ENCODE measurements at places on chromosomes 5 and 9.
A peak's percentile ranks its signal among the peaks of the same experiment; 100 is the strongest.

- DNase-seq = no peak
Measured at GRCh38 chr5:172722327-172722815, 48.6 kb downstream of the DUSP1 start.

GRCh38 chr5:3596261-3596825 is 711 bp downstream of the IRX1 start:
- no peak for DNase-seq

DNA sequence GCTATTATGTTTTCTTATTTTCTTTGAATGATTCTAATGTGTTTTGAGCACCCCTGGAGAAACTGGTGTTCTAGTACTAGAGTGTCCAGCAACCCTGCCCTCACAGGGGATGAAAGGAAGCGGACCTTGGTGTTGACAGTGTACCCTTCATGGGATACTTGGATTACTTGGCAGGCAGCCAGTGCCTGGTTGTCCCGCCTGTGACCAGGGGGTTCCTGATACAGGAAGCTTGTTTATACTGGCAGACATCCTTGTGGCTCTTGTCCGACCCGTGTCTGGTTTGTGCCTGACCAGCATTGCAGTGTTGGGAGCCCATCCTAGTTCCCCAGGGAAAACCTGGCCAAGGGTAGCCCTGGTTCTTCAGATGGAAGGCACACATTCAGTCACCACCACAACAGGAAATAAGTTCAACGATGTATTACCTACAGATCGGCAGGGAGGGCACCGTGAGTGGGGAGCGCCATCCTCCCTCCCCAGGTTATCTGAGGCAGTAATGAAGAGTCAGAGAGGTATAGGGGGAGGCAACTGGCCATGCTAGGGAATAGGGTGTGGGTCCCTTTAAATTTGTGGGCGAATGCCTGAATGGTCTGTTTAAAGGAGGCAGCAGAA is 47.3 kb downstream of the CACNA1B start:
- no peak for DNase-seq

GRCh38 chr5:91016954-91017700 is 366.0 kb downstream of the ARRDC3 start:
- no peak for DNase-seq

DNA sequence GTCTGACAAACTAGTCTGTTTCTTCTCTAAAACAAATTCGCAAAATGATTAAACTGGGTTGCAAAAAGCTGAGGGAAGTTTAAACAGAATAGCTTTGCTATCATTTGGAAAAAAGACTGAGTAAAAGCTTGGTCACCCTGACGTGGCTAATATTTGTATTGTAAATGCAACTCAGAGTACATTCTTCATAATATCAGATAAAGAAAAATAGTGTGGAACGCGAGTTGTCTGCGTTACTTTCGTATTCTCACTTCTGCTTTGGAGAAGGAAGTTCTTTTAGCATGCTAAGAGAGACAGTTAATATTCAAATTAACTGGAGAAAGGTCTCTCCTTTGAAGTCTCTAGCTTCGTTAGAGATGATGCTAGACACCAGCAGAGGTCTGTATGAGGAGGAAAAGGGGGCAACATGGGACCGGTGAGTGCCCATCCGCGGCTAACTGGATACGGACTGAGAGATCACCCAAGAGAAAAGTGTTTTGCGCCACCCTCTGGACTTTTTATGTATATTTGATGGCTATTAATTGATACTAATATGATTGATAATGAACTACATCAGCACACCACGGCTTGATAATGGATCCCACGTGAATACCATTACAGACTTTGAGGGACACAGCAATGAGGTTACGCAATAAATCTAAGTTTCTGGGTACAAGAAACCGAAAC is 2.9 kb upstream of the CNTRL start:
- DNase-seq = peak; percentile 40

- no peak for DNase-seq
Measured at GRCh38 chr9:37104183-37104889, 16.0 kb upstream of the ZCCHC7 start.

- no peak for DNase-seq
Measured at GRCh38 chr5:6705088-6705487, 8.1 kb upstream of the TENT4A start.

- no peak for DNase-seq
Measured at GRCh38 chr9:113907282-113907681, 31.2 kb downstream of the ZNF618 start.

GRCh38 chr5:123035360-123035917 is 1.1 kb downstream of the PPIC start:
- DNase-seq = no peak

DNA sequence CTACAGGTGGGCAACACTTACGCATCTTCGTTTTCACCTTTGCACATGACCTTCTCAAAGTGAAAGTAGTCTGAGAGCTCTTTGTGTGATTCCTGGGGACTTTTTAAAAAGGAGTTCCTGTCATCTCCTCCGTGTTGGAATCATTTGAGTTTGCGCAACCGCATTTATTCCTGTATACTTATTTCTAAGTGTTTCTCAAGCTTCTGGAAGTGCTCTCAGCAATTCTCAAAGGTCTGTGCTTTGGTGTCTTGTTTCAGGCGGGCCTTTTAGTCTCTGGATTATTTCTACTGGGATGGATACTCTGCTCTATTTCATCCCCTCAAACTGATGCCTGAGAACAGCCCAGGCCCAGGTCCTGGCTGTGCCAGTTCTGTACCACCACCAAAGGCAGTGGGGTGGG is 226.5 kb upstream of the TUT7 start:
- no peak for DNase-seq

GRCh38 chr9:94843134-94843533 is 116.6 kb downstream of the AOPEP start:
- DNase-seq = no peak

DNA sequence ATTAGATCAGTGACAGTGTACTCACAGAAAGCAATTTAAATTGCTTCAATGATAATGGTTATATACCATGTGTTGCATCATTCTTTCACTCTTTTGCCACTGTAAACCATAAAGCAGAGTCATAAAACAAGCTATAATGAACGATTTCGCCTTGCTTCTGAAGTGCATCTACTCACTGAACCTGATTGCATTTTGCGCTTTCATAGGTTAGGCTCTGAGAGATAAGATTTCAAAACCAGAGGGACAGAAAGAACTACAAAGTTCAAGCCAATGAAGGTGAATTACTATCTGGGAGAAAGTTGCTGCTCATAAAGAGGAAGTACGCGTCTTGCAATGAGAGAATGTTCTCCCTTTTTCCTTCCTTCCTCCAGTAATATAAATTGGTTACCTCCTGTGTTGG is 412.7 kb downstream of the CETN3 start:
- DNase-seq = no peak

- DNase-seq = no peak
Measured at GRCh38 chr9:129854588-129855110, 19.4 kb downstream of the USP20 start.

DNA sequence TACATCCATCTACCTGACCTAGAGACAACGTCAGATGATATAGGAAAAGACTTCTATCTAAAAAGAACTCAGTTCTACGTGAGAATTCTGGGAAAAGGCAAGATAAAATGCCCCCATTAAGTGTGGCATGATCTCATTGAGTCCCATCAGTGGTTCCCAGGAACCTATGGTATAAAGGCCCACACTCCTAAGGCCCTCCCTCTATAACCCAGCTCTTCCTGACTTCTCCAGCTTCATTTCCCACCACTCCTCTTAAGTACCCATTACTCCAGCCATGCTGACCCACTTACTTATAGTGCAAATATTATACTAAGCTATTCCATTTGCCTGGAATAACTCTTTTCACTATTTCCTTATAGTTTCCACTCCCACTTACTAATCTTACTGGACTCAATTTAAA is 95.4 kb upstream of the NR5A1 start:
- no peak for DNase-seq

- no peak for DNase-seq
Measured at GRCh38 chr5:172661526-172661925, 20.5 kb downstream of the NEURL1B start.

- no peak for DNase-seq
Measured at GRCh38 chr5:2904399-2904798, 152.9 kb upstream of the IRX2 start.

GRCh38 chr5:169024421-169024820 is 276.5 kb downstream of the SLIT3 start:
- DNase-seq = no peak

GRCh38 chr5:40906351-40906751 is 2.9 kb upstream of the C7 start:
- no peak for DNase-seq

GRCh38 chr9:33906769-33907168 is 89.8 kb downstream of the UBE2R2 start:
- no peak for DNase-seq

- no peak for DNase-seq
Measured at GRCh38 chr5:147636729-147636984, 126.8 kb upstream of the DPYSL3 start.
